RWPE2 (cell line): ENCODE measurements at places on chromosomes 16 and 17.

GRCh38 chr17:45013021-45013997 is 38.1 kb downstream of the DCAKD start:
- no peak for DNase-seq

DNA sequence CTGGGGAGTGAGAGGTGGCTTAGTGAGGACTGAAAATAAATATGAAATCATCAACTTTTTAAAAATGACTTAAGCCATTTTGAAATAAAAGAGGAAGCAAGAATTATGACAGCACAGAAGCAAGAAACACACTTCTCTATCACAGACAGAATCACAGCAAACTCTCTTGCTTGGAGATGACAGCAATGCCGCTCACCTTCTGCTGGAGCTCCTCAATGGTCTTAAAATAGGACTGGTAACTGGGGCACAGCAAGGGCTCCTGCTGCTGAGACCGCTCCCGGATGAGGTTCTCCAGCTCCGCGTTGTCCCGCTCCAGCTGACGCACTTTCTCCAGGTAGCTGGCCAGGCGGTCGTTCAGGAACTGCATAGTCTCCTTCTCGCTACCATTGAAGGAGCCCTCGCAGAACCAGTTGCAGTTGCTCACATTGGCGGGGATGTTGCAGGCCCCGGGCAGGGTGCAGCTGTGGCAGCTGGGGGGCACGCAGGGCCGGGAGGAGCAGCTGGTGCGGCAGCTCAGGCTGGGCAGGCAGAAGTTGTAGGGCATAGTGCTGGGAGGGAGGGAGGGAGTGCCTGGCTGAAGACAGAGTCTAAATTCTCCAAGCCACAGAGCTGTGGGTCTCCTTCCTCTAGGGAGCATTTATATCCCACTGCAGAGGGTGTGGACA is at the start of gene KRT31:
TSS of gene KRT31 (minus strand) at position 613 of the 665 bp plus-strand sequence. CDS start at position 544, 69 bp downstream.
- no peak for DNase-seq

DNA sequence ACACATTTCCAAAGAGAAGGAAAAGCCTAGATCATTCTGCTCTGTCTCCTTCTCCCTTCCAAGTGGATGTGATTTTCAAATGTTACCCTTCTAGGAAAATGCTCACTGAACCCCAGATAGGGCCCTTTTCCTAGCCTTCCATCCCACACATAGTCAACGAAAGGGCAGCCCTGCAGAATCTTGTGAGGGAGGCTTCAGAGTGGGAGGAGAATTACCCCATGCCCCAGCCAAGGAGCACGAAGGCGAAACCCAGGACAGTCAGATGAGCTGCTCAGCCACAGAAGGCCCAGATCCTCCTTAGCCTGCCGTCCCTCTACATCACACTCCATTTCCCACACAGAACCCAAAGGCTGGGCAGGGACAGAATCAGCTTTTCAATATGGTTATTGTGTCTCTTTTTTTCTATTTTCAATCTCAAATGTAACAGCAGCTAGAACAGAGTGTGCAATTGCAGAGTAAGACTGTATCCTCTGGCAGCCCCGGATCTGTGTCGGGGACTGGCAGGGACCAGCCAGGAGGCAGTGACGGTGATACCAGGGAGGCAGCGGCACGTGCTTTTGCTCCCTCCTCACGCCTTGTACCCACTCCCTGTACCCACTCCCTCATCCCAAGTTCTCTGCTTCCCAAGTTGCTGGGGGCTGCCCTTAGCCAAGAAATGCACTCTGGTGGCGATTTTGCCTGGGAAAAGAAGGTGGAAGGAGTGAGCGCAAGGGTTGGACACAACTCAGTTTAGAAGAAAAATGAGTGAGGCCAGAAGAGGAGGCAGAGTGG is 3.7 kb upstream of the SDK2 start:
- DNase-seq, result no peak

DNA sequence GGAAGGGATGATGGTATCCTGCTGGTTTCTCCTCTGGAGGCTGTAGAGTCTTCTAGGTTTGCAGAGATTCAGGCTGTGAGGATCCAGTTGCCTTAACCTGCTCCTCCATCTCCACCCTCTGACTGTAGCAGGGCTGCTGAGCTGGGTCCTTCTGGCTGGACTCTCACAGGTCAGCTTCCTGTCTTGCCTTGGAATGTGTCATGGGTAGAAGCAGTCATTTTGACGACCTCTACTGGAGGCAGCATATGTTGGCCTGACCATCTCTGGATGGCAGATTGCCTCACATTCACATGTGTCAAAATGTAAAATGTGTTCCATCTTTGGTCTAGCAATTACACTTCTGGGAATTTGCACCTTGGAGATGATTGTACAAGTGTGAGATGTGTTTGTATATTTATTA is 504.4 kb upstream of the EEF2KMT start:
- no peak for DNase-seq

GRCh38 chr16:15509593-15510535 is 75.5 kb downstream of the BMERB1 start:
- DNase-seq, result no peak

GRCh38 chr17:44279666-44280391 is 11.9 kb upstream of the SLC4A1 start:
- no peak for DNase-seq

DNA sequence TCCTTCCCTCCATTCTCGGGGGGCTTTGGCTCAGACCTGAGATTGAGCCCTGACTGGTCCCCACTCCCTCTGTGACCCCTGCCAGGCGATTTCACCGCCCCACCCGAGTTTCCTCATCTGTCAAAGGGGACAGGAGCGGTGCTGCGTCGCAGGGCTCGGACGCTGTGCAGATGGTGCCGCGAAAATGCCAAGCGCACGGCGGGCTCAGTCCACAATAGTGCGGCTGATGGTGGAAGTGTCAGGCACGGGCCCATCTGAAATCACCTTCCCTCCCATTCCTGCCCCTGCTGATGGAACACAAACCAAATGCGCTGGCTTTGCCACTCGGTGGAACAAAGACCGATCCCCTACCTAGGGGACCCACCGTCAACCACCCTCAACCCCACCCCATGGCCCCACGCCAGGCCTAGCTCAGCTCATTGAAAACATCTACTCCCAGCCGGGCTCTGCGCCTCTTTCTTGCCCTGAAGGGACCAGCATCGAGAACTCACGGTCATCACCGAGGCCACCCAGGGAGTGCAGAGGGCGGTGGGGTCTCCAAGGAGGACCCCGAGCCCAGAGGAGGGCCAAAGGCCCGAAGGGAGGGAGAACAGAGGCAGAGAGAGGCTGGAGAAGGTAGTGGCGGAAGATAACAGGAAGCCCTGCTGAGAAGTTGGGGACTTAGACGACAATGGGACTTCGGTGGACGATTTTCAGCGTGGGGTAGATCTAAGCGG is 1.4 kb downstream of the CARHSP1 start:
- DNase-seq, result no peak

DNA sequence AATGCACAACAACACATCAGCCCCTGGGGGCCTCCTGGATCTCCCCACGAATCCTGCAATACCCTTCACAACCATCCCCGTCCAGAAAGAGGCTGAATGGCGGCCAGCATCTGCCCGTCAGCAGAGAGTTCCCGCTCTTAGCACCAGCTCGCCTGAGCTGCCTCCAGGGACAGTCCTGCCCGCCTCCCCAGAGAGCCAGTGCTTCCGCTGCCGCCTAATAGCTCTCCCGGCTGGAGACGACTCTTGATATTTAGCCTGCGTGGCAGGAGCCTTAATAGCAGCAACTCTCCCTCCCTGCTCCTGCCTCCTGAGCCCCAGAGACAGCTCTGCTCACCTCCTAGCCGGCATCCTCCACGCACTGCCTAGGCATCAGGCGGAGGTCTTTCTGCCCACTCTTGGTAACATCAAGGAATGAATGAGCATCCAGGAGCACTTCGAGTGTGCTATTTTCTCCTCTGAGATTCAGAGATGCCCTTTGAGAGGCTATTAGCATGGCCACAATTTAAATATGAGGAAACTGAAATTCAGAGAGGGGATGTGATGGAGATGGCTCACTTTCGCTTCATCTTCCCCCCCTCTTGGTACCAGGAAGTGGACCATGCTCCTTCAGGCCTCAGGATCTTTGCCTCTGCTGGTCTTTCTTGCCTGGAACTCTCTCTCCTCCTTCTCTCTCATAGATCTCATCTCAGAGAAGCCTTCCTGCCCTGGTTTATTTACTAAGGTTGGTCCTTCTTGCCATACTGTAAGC is 67.9 kb downstream of the RAI1 start:
- DNase-seq, result no peak
